GF-D8 (cell line): ENCODE measurements at places on chromosomes 7 and 10.

DNA sequence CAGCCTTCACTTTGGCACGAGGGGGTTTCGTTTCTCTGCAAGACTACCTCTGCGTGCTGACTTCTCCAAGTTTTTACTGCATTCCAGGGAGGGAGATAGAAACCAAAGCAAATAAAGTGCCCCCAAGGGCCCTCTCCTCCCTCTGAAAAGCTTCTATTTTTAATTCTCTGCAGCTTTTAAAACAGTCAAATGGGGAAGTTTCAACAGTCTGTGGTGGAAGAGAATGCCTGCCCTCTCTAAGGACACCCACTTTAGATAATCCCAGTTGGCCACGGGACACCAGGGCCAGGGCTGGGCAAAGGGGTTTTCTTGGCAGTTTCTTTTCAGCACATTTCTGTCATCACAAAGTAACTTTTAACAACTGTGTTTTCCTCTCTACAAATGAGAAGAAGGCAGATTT lies 386.7 kb upstream of the NPVF start:
- peak; percentile 92 for DNase-seq

- no peak for DNase-seq
Measured at GRCh38 chr10:3414667-3415023, 242.1 kb upstream of the PITRM1 start.

DNA sequence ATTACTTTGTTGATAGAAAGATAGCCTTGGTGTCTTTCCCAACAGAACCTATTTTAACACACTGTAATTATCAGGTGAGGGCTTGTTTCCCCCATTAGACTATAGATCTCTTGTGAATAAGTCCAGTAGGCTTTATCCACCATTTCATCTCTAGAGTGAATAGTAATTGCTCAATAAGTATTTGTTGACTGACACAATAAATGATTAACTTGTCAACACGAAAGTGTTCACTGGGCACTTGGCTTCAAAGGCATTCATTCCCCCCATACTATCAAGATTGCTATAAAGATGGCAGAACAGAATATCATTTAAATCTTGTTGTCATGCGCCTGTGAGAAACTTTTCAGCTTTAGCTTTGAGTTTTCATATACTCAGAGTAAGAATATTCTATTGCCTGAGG lies 424.5 kb upstream of the LRRTM3 start:
- DNase-seq: no peak

DNA sequence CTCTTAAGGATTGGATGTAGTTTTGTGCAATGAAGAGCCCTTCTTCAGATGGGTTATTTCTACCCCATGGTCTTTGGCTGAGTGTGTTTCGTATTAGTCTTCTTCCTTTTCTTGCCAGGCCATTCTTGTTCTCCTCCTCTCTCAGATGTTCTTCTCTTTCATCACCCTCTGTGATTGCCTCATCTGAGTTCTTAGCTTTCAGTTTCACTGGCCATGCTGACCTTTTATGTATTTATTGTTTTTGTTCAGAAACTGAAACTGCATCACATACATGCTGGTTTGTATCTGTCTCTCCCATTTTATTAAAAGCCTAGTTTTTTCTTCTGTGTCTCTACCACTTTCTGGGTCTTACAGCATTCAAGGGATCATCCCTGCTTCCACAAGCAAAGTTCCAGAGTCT lies 21.7 kb upstream of the PCGF5 start:
- DNase-seq: no peak

GRCh38 chr7:24316340-24316739 lies 32.4 kb downstream of the NPY start:
- no peak for DNase-seq

- DNase-seq: peak; percentile 95
Measured at GRCh38 chr7:604001-604883, 84.6 kb upstream of the PDGFA start.

- no peak for DNase-seq
Measured at GRCh38 chr10:26612151-26612915, 85.2 kb upstream of the PDSS1 start.

DNA sequence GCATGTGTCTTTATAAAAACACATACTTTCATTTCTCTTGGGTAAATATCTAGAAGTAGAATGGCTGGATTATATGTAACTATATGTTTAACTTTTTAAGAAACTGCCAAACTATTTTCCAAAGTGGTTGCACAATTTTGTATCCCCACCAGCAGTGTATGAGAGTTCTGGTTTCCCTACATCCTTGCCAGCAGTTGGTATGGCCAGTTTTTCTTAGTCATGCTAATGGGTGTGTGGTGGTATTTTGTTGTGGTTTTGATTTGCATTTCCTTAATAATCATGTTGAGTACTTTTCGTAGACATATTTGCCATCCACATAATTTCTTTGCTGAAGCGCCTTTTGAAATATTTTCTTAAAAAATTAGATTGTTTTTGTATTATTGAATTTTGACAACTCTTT lies 60.3 kb downstream of the NEUROG3 start:
- no peak for DNase-seq

GRCh38 chr7:151469281-151469680 lies 29.3 kb upstream of the CRYGN start:
- no peak for DNase-seq

- DNase-seq: no peak
Measured at GRCh38 chr7:11831736-11832495, at the start of gene THSD7A. Gene THSD7A, minus strand, starts transcription at chr7:11832198. Its CDS starts 252 bp downstream, at chr7:11831946.

- DNase-seq: no peak
Measured at GRCh38 chr10:71840177-71840957, 10.7 kb downstream of the PSAP start.

DNA sequence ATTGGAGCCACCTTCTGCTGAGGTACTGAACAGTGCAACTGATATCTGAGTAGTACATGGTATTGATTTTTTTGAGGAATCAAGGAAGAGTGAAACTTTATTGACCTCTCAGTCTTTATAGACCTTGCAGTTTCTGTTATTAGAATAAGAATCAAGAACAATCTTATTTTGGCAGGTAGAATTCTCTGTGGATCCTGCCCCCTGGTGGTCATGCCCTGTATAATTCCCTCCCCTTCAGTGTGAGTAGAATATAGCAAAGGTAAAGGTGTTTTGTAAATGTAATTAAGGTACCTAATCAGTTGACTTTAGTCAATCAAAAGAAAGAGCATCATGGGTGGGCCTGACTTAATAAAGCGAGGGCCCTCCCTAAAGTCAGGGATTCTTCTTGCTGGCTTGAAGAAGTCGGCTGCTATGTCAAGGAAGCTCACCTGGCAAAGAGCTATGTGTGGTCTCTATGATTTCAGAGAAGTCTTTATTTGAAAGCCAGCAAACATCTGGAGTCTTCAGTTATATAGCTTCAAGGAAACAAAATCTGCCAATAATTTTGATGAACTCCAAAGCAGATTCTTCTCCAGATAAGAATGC lies 142.8 kb downstream of the LSM5 start:
- no peak for DNase-seq

GRCh38 chr7:72309476-72309875 lies 102.7 kb downstream of the CALN1 start:
- no peak for DNase-seq

DNA sequence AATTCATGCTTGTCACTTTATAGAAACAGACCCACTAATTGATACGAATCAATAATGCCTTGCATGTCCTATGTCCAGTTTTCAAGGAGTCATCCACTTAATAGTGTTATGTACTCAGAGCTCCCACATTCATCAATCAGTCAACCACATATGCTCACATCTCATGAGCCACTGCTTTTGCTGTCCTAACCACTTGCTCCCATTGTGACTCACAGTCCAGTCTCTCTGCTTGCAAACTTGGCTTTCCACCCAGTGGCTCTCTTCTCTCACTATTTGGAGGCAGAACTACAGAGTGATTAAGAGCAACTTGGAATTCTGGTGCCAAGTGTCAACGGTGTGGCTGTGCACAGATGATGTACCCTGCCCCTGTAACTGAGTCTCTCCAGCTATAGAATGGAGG lies 166.0 kb downstream of the SNX13 start:
- DNase-seq: no peak

- DNase-seq: no peak
Measured at GRCh38 chr10:11551104-11551503, 60.3 kb downstream of the USP6NL start.

DNA sequence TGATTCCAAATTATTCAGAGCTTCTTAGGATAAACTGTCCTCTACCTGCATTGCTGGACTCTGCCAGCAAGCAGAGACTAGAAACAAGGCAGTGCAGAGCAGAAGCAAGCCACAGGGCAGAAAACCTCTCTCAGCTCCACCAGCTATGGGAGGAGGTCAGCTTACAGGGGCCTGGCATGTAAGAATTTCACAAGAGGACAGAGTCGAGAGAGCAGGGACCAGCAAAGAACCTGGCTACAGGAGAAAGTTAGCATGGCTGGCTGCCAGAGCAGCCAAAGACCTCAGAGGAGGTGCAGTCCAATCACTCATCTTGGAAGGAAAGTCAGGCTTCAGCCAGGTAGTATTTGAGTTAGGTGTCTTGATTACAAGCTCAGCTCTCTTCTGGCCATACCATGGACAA lies 62.9 kb downstream of the ENO4 start:
- DNase-seq: no peak

GRCh38 chr7:111199643-111200042 lies 108.7 kb downstream of the LRRN3 start:
- DNase-seq: no peak

DNA sequence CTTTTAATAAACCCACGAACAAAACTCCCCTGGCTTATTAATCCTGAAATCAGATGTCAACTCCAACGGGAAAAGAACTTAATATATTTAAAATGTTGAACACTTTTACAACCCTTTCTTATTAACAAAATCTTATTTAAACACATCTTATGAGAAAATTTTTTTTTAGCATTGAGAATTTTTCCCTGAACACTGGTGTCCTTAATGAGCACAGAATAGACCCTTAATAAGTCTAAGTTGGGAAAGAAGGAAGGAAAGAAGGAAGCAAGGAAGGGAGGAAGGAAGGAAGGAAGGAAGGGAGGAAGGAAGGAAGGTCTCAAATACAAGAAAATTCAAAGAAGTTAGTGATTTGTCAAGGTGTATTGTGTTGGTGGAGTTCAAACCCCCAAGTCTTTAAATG lies 129.2 kb upstream of the COL1A2 start:
- no peak for DNase-seq

- no peak for DNase-seq
Measured at GRCh38 chr10:48774416-48775205, 89.9 kb downstream of the WDFY4 start.

DNA sequence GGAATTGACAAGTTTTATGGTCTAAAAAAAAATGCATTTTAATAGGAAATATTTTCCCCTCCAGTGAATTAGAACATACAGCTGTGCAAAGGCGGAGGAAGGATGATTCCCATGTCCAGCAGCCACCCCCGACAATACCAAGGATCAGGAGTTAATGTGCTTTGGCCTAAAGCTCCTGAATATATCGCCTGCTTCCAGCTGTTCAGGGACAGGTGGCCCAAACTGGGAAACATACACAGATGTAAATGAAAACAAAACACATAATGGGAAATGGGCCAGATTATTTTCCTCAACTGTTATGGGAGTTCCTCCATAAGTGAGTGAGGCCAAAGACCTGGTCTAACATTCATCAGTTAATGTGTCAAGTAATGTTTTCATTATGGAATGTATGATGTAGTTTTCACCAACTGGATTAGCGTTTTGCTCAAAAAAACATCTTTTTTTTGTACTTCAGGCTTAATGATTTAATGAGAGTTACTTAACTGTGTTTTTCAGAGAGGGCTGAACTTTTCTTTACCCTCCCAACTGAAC lies 55.1 kb upstream of the LAMB1 start:
- DNase-seq: no peak

GRCh38 chr7:51327287-51327717 lies 10.7 kb upstream of the COBL start:
- DNase-seq: no peak

DNA sequence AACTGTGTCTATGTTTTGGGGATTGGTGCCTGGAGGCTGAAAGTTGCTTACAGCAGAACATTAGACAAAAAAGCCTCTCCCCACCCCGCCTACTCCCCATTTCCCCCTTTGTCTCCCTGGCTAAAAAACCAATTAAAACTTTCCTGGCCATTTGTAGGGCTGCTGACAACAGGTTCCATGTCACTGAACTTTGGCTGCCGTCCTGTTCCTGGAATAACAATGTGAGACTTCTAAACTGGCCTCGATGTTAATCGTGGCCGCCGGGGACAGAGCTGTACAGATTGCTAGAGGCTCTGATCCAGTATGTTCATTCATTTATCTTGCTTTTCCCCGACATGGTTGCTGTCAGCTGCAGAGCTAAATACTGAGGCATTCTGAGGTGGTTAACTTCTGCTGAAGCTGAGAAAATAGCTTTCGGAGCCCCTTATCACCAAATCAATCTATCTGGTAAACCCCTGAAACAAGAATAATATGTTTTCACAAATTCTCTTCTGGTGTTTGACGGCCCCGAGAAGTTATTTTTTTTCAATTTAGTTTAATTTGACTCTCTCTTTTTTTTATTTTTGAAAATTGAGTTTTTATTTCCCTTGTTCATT lies 271.6 kb downstream of the GFRA1 start:
- no peak for DNase-seq

DNA sequence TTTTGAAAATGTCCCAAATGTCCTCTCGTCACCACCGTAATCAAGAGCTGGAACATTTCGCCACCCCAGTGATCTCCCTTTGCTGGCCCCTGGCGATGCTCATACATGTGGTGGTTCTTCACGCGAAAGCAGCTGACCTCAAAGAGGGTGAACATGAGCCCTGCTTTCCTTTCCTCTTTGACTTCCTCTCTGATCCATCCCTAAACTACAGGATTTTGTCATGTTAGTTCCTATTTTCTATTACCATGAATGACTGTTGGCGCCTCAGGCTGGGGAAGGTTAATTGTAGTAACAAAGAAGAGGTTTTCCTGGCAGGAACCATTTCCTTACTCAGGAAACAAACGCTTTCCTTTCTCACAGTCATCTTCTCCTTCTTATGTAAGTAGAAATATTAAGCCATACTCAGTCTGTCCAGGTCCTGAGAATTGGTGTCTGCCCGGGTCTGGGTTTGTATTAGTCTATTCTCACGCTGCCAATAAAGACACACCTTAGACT lies 114.5 kb downstream of the INSYN2A start:
- no peak for DNase-seq

- DNase-seq: no peak
Measured at GRCh38 chr7:123823898-123824753, 20.8 kb upstream of the HYAL4 start.

- DNase-seq: peak; percentile 82
Measured at GRCh38 chr7:155380221-155380861, 77.6 kb upstream of the EN2 start.

- DNase-seq: no peak
Measured at GRCh38 chr7:129110258-129110981, 34.1 kb upstream of the TSPAN33 start.

- no peak for DNase-seq
Measured at GRCh38 chr7:114656466-114656865, 241.9 kb downstream of the FOXP2 start.

GRCh38 chr10:90276894-90277475 lies 575.6 kb downstream of the KIF20B start:
- no peak for DNase-seq

GRCh38 chr7:76260171-76260703 lies 42.2 kb upstream of the HSPB1 start:
- no peak for DNase-seq

GRCh38 chr10:61628151-61628874 lies 34.4 kb upstream of the CABCOCO1 start:
- DNase-seq: no peak
